ENCODE measurements at places on chromosomes 13 and 19.

DNA sequence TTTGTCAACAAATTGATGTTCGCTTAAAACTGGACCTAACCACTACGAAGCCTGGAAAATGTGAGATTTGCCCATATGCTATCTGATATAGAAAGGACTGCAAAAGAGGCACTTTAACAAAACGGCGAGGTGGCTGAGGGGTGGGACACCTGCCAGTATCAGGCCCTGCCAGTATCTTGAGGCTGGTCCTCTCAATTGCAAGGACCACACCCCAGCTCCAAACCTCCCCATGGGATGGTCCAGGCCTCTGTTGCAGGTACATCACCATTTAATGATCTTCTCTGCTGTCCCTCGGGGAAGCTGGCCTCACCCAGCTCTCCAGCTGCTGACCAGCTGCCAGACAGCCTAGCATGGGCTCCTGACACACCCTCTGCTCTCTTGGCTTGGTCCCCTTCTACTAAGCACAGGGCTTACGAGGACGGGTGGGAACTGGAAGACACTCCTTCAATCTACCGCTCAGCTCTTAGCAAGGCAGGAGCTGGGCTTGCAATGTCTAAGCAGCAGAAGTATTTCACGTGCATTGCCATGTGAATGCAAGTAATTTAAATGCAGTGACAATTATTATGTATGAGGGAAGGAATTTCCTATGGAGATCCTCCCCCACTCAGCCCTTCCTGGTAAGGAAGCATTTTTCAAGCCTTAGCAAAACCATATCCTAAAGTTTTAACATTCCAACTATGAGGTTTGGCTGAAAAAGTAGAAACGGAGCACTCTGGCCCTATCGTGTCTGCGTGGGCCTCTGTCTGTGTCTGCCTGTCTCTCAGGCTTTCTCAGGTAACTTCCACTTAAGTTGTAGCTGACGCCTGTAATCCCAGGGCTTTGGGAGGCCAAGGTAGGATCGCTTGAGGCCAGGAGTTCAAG, 63.9 kb downstream of the LATS2 start:
- peaks cover 13% of the 10 kb centered on the region for H3K4me1 ChIP-seq
- H3K36me3 ChIP-seq = no peaks in the 10 kb centered on the region
- DNase-seq = no peak
- H3K4me3 ChIP-seq = peak overlapping the region; percentile 34
- peak overlapping the region; percentile 63 for H3K27ac ChIP-seq
- no peaks in the 10 kb centered on the region for H3K27me3 ChIP-seq

GRCh38 chr19:11881151-11881800, 6.3 kb upstream of the ZNF69 start:
- no peak for DNase-seq
- no peaks in the 10 kb centered on the region for H3K4me1 ChIP-seq
- H3K27ac ChIP-seq = no peak overlapping the region
- H3K36me3 ChIP-seq = no peaks in the 10 kb centered on the region
- H3K27me3 ChIP-seq = no peaks in the 10 kb centered on the region

GRCh38 chr19:50908336-50908735, 2.9 kb downstream of the KLK4 start:
- H3K27me3 ChIP-seq = no peaks in the 10 kb centered on the region
- no peaks in the 10 kb centered on the region for H3K4me1 ChIP-seq
- H3K27ac ChIP-seq = no peak overlapping the region
- DNase-seq = no peak

DNA sequence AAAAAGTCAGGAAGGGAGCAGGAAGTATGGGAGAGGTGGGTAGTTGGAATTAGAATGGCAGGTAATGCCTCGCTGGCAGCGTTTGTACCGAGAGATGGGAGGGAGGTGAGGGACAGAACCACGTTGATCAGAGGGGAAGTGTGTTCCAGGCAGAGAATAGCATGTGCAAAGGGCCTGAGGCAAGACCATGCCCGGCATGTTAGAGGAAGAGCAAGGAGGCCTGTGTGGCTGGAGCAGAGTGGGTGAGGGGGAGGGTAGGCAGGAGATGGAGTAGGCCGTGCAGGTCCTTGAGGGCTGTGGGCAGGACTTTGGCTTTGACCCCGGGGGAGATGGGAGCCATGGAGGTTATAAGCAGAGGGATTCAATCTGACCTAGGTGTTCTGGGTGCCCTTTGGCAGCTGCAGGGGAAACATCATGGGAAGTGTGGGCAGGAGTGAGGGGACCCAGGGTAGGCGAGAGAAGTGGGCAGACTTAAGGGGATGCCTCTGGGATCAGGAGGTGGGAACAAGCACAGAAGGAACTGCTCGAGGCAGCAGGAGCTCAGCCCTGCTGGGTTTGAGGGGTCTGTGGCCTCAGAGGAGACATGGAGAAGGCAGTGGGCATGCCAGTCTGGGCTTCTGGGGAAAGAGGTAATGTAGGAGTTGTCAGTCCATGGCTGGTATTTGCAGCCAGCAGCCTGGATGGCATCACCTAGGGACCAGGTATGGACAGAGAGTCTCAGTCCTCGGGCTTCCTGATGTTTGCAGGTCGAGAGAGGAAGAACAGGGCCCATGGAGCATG, 48.8 kb downstream of the CD320 start:
- H3K4me3 ChIP-seq = no peak overlapping the region
- H3K4me1 ChIP-seq = no peaks in the 10 kb centered on the region
- H3K27me3 ChIP-seq = no peaks in the 10 kb centered on the region

- no peaks in the 10 kb centered on the region for H3K27me3 ChIP-seq
- H3K4me3 ChIP-seq = no peak overlapping the region
- no peaks in the 10 kb centered on the region for H3K36me3 ChIP-seq
- H3K4me1 ChIP-seq = no peaks in the 10 kb centered on the region
Observed at GRCh38 chr13:96835546-96835945, 158.7 kb downstream of the OXGR1 start.
